ENCODE measurements at places on chromosomes 16 and 17. TPM values are rescaled to one million over a fixed set of nuclear protein-coding genes. Genes with fewer than 3 reads are reported as not detected.

DNA sequence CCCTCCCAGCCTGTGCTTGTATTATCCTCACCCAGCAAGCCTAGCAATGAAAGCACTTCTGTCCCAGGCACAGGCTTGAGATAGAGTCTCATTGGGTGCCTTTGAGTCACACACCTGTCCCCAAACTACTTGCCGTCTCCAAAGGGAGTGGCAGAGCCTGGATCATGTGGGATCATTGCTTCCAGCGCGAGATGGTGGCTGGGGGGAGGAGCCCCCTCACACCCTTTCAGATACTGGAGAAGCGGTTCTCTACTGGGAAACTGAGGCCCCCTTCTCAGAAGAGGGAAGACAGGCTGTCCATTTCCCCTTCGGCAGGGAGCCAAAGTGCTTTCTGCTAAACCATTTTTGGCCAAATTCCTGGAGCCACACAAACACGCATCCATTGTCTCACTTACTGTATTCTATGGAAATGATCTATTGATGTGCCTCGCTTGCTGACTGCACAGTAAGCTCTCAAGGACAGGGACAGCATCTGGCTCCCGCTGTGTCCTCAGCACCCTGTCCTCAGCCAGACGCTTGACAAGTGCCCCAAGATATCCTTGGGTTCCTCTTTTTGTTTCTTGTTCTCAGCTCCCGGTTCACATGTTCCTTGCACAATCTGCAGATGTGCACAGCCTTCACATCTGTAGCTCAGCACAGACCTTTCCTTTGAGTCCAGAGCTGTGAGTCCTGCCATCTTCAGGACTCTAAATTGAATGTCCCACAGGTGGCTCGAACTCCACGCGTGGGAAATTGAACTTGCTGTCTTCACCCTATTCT lies 26.0 kb upstream of the DLX3 start:
- peak; percentile 32 for DNase-seq

- no peak for DNase-seq
These were observed 19.4 kb upstream of the ZNF469 start for GRCh38 chr16:88363239-88363891.

DNA sequence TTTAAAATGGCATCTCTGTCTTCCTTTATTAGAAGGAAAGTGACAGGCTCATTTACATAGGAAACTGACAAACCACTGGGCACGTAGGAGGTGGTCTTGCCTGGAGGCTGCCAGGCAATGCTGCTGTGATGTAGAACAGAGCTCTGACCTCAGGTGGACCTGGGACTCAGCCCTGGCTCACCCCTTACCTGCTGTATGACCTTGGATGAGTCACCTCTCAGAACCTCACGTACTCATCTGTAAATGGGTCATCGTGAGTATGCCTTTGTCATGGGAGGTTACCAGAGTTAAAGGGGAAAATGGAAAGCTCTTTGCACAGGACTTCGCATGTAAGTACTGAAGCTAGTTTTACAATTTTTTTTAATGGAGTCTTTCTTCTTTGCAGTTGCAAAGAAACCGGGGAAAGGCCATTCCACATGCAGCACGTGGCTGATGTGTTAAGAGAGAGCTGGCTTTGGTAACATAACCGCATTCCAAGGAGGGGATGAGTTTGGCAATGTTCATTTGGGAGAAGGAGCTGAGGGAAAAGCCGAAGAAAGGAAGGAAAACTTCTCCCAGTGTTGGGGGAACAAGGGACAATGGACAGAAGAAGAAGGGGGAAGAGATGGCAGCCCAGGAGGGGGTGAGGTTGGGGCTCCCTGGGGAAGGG lies 37.4 kb upstream of the LONP2 start:
- DNase-seq = no peak

DNA sequence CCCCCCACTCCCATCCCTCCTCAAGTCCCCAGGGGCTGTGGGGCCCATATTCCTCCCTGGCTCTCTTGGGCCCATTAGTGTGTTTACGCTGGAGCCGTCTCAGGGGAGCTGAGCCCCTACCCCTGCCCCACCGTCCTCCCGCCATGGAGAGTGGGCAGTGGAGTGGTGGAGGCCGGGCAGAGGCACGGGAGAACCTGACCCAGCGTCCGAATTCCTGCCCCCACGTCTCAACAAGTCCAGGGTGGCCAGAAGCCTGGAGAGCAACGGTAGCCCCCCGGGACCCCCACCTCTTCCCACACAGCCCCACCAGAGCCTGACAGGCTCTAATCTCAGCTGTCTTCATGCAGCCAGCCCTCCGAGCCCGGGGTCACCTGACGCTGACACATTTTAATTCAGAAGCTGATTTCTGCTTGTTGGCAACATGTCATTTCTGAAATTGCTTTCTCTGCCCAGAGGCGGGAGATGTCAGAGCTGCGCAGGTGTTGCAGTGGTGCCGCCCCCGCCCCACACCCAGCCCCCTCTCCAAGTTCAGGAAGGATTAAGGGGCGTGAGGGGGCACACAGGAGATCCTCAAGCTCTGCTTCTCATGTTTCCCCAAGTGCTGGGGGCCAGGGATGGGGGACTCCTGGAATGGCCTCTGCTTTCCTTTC lies 32.6 kb downstream of the WNT9B start:
- no peak for DNase-seq

GRCh38 chr16:68246121-68246520 lies 948 bp downstream of the PLA2G15 start:
- no peak for DNase-seq

PLA2G10 gene
- 1.3 TPM for total RNA-seq

HOXB5 gene
- 20.8 TPM for total RNA-seq

Data from type B pancreatic cell (in vitro differentiated cells).